Activated T-cell treated with anti-CD3 and anti-CD28 coated beads for 1 hour (primary cell): ENCODE measurements at places on chromosomes 1 and 21.

DNA sequence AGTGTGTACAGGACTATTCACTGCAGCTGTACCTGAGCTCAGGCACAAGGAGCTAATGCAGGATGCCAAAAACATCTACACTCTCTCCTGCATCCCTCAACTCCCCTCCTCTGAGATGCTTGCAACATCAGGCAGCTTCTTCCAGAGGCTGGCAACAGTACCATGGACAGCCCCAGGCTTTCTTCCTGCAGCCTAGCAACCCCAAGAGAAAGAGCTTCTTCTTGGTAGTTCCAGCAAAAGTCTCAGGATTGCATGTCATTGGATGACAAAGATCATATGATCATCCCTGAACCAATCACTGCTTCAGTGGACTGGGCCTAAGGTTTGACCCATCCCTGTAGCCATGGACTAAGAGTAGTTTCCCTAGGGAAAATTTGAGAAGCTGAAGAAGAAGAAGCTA is 46.7 kb downstream of the CAMK2N1 start:
- no peak for DNase-seq

DNA sequence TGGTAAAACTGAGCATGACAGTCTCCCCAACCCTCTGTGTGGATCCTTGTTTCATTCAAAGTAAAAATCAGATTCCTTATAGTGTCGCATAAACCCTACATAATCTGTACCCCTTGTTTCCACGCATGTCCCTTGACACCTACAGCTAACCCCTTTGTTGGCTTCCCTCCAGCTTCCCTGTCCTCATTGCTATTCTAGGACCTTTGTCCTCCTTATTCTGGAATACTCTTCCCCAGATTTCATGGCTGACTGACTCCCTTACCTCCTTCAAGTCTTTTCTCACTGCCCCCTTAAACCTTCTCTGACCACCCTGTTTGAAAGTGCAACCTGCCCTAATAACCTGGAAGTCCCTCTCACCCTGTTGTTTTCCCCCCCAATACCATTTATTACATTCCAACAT is 4.0 kb downstream of the RNF11 start:
- no peak for DNase-seq

- DNase-seq, result no peak
Observed at GRCh38 chr1:190507357-190507756, 29.7 kb upstream of the BRINP3 start.

DNA sequence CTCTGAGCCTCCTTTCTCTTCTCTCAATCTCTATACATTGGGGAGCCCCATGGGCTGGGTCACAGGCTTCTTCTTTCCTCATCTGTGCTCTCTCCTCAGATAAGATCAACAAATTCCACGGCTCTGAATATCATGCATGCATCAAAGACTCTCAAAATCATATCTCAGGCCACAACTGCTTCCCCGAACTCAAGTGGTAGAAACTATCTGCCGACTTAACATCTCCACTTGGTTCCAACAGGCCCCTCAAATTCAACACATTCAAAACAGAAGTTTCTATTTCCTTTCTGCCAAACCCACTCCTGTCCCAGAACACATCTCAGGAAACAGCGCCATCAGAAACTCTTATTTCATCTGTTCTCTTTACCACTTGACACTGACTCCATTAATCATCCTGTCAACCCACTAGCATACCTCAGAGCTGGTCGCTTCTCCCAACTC is 16.7 kb downstream of the DDX59 start:
- DNase-seq, result no peak

DNA sequence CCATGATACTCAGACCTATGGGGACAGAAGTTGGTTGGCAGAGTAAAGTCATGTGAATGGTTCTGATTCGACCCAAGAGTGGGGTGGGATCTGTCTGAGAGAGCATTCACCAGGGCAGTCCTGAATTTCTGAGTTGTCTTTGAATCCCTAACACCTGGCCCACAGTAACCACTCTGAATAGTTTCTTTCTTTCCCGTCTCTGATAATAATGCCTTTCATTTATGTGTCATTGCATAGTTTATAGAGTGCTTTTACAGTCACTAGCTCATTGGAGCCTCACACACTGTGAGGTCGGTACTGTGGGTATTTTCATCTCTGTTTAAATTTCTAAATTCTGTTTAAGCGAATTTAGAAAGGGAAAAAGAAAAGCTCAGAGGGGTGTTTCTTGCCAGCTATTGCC is 147.1 kb downstream of the C1orf21 start:
- DNase-seq, result no peak

DNA sequence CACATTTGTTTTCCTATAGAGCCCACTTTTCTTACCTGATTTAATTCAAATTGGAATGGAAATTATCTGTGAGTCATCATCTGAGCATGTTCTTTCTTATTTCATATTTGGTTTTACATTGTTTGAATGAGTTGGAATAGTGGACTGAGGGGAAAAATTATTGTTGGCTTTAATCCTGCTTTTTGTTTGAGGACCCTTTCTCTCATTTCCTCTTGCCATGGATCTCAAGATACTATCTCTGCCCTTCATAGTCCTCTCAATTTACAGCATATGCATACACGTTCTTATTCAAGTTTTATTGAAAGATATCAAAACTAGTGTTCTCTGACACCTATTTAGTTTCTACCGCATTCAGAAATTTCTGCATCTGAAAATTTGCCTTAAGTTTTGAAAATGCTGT is 5.1 kb downstream of the KCNK2 start:
- no peak for DNase-seq

DNA sequence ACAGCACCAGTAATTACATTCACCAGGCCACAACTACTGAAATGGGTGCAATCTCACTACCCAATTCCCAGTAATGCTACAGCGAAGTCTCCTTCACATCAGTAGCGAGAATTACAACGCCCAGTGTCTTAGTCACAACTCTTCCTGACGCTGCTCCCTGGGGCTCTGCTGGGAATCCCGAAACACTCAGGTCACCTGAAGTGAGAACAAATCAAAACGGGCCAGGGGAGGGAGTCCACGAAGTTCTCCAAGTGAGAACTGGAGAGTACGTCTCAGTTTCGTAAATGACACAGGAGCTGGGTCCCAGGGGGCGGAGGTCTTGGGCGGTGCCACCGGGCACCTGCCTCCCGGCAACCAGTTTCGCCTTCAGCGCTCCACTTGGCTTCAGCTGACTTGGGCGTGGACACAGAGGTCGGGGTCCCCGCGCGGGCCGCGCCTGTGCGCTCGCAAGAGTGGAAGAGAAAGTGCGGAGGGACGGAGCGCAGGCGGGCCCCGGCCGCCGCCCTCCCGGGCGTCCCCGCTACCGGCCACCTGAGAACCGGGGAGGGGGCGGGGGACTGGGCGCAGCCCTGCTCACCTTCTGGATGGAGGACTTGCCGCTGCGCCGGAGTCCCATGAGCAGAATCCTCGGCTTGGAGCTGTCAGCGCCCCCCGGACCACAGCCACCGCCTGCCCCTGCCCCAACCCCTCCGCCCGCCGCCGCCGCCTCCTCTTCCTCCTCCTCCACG is 575 bp downstream of the RRAGC start:
- peak; percentile 27 for DNase-seq

GRCh38 chr1:193417403-193417802 is 231.0 kb upstream of the B3GALT2 start:
- DNase-seq, result no peak

GRCh38 chr1:114111731-114112641 is 41.7 kb downstream of the SYT6 start:
- no peak for DNase-seq

DNA sequence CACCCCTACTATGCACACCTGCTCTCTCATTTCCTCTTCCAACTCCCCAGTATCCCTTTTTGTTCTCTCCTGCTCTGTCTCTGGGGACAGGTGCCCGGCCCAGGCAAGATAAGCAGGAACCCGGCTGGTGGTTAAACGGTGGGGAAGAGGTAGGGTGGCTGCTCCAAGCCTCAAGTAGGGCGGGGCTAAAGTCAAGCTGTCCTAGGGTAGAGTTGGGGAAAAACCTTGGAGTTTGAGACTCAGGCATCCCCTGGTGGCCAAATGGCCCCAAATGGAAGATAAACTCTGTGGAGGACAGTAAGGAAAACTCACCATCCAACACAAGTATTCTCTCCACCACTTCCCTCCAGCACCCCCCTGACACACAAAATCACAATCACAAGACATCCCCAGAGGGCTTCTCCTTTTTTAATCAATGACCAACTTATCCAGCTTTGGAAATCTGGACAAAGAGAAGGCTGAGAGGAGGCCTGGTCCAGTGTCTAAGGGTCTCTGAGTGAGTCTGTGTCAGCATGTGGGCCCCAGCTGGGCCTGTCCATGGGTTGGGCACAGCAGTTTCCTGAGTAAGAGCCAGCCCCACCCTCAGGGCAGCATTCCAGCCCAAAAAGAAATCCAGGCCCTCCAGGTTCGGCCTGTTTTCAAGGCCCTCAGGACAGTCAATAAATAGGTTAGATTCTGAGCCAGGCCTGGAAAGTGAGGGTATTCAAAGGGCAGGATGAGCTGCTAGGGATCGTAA is 9.8 kb downstream of the POMGNT1 start:
- DNase-seq, result no peak

DNA sequence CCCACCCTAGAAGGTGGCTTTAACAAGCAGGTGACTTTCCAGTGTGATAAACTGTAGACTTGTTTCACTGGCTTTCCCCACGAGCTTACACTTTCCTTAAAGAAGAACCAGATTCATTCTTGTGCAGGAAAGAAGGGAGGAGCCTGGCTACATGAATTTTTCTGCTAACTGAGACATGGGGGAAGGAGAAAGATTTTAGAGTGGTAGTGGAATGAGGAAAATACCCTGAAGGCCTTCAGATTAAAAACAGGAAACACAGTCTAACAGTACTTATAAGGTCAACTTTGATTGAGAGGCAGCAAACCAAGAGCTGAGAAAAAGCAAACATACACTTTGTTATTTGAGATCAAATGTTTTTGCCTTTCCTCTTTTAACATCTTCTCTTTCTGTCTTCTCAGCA is 640.9 kb upstream of the PLXNA2 start:
- no peak for DNase-seq

DNA sequence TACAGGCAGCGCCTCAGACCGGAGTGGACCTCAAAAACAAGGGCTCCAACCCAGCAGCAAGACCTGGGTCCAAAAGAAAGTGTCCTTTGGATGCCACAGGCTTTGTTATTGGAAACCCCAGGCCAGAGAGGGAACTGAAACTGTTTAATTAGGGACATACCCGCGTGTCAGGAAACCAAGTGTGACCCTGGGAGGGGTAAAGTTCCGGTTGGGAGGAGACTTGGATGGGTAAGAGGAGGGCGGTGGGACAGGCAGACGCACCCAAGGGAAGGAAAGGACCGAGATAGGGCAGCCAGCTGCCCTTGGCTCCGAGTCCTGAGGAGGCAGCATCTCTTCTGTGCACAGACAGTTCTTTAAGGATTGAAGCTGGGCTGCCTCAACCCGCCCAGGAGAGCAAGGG is 71.4 kb downstream of the CDC7 start:
- no peak for DNase-seq

- DNase-seq, result no peak
Observed at GRCh38 chr1:226549937-226550671, 1.5 kb downstream of the STUM start.
